ENCODE measurements at places on chromosomes 1 and 21. TPM values are rescaled to one million over a fixed set of nuclear protein-coding genes. Genes with fewer than 3 reads are reported as not detected.

The SPOCD1 gene
- 0.80 TPM for total RNA-seq

The C1orf50 gene
- 6.8 TPM for total RNA-seq

The SERPINC1 gene
- 1.1 TPM for total RNA-seq

The SLC45A1 gene
- 2.3 TPM for total RNA-seq

The TRIM46 gene
- total RNA-seq = not detected

DNA sequence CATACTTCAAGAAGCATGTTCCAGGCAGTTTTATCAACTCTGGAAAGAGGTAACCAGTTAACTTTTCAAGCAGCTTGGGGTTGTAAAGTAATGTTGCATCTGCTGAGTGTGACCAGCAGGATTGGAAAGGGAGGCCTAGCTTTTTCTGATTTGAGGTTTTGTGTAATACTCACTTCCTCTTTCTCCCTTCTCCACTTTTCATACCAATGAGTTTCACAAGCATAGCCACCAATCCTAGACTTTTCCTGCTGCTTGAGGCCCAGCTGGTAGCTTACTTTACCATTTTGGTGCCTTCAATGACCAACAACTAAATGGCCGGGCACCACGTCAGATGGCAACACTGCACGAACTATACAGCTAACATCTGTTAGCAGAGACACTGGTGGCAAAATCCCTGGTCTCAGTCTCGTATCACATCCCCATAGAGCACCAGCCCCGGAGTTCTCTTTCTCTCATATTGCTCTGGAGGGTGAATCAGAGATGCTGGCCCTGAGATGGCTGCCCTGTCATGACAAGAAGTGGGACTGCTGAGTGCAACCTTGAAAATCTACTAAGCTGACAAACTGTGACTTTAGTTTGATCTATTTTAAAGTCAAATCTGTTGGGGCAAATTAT is 14.8 kb upstream of the GPR88 start:
- no peaks in the 10 kb centered on the region for H3K27me3 ChIP-seq
- DNase-seq = no peak
- no peak overlapping the region for H3K27ac ChIP-seq

- no peaks in the 10 kb centered on the region for H3K36me3 ChIP-seq
- no peak overlapping the region for H3K4me3 ChIP-seq
- no peak overlapping the region for H3K27ac ChIP-seq
- DNase-seq = no peak
- peaks cover 8% of the 10 kb centered on the region for H3K4me1 ChIP-seq
- H3K27me3 ChIP-seq = no peaks in the 10 kb centered on the region
Observed at GRCh38 chr1:81681114-81681513, 119.6 kb upstream of the ADGRL2 start.

DNA sequence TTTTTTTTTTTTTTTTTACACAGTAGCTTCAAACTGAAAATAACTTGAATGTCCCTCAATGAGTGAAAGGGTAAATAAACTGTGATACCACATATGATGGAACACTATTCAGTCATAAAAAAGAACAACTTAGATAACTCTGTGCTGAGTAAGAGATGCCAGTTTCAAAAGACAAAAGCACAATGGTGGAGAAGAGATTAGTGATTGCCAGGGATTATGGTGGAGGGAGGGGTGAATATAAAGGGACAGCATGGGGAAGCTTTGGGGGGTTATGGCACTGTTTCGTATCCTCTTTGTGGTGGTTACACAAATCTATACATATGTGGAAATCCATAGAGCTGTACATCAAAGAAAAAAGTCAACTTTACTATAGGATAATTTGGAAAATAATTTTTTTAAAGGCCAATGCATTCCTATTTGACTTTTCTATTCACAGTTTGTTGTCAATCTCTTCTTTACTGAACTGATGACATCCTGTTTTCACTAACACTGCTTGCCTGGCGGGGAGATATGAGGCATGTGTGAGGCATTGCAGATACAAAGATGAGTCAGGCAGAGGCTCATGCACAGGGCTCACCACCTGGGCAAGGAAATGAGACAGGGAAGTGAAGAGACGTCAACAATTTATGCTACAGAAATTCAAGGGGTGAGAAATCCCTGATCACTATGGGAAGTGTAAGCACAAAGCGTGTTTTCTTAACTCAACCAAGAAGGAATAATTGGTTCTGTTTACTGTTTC is 302.7 kb downstream of the DUSP10 start:
- peaks cover 9% of the 10 kb centered on the region for H3K4me1 ChIP-seq
- H3K36me3 ChIP-seq = no peaks in the 10 kb centered on the region
- DNase-seq = no peak
- no peak overlapping the region for H3K4me3 ChIP-seq
- no peak overlapping the region for H3K27ac ChIP-seq
- H3K27me3 ChIP-seq = no peaks in the 10 kb centered on the region

DNA sequence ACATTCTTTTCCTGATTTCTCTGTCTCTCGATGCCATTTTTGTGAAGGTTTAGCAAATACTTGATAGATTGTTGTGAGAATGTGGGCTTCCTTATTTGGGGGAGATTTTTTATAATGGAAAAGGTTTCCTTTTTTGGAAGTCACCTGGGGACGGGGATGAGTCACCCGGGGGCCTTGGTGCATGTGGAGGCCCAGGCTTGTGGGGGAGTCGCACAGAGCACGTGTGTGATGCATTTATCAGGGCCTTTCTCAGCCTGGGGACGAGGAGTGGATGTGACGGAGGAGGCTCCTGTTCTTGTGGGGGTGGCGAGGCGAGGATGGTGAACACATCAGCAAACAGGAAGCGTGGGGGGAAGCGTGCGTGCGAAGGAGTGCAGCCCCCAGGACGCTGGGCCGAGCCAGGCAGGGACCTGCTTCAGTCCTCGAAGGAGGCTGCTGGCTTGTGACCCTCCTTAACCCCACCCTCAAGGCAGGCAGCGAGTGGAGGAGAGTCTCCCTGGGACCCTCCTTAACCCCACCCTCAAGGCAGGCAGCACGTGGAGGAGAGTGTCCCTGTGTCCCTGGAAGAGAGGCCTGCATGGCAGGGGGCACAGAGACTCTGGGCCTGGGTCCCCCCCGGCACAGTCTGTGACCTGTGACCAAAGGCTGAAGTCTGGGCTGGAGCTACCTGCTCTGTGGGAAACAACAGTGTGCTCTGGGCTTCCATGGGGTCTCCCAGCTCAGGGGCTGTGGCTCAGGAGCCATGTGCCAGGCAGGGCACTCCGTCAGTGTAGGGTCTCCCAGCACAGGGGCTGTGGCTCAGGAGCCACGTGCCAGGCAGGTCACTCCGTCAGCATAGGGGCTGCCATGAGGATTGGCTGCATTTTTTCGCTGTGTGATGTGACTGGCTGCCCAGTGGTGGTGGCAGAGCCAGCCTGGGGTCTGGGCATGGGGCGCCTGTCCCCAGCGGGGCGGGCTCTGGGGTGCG is 57.2 kb downstream of the AGPAT3 start:
- H3K36me3 ChIP-seq = no peaks in the 10 kb centered on the region
- no peak overlapping the region for H3K4me3 ChIP-seq

- H3K27ac ChIP-seq = no peak overlapping the region
- H3K4me1 ChIP-seq = peaks cover 22% of the 10 kb centered on the region
- no peak overlapping the region for H3K4me3 ChIP-seq
- no peaks in the 10 kb centered on the region for H3K27me3 ChIP-seq
- no peak for DNase-seq
Observed at GRCh38 chr1:230648114-230648513, 5.8 kb downstream of the COG2 start.

DNA sequence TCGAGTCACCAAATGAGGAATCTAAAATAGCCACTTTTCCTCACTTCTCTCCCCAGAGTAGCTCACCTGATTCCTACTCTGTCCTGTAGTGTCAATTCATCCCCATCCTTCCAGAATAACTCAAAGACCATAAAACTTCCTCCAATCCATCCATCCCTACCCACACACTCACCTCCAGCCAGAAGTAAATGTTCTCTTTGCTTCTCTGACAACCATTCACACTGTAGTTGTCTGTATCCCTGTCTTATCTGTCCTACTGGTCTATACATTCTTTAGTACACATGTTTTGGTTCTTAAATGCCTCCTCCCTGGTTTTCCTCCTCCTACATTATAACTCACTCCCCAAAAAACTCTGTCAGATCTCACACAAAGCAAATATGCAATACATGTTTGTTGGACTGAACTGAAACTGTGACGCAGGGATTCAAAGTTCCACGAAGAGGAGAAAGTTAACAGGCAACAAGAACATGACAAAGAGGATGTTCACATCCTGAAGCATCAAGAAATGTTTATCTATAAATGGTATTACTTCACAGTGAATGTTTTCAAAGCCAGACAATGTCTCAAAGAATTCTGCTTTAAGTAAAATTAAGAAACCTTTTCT is 11.0 kb downstream of the TP53BP2 start:
- no peaks in the 10 kb centered on the region for H3K27me3 ChIP-seq
- no peaks in the 10 kb centered on the region for H3K36me3 ChIP-seq
- H3K4me1 ChIP-seq = peaks cover 19% of the 10 kb centered on the region
- H3K27ac ChIP-seq = peak overlapping the region; percentile 34
- DNase-seq = no peak

- no peak overlapping the region for H3K27ac ChIP-seq
- DNase-seq = no peak
- peaks cover 42% of the 10 kb centered on the region for H3K4me1 ChIP-seq
Observed at GRCh38 chr1:167273027-167273800, 52.5 kb downstream of the POU2F1 start.

DNA sequence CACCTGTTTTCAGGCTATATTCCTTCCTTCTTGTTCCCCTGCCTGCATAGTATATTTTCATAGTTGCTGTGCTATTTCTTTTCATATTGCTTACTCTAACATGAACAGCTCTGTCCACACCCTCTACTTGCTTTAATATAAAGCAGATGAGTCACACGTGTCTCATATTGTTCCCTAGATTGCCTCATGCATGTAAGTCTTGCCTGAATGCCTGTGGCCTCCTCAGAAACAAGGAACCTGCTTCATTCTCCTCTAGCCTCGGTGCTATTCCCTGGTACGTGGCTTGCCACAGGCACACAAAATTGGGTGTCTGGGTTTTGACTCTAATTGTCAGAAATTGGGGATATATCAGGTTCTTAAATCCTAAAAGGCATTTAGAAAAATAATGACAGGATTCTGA is 16.5 kb upstream of the PKP1 start:
- no peak overlapping the region for H3K4me3 ChIP-seq
- H3K27me3 ChIP-seq = no peaks in the 10 kb centered on the region
- H3K4me1 ChIP-seq = no peaks in the 10 kb centered on the region
- no peak overlapping the region for H3K27ac ChIP-seq
- no peaks in the 10 kb centered on the region for H3K36me3 ChIP-seq
- DNase-seq = no peak

- H3K4me3 ChIP-seq = no peak overlapping the region
- no peak for DNase-seq
Observed at GRCh38 chr1:41245659-41246058, 3.6 kb upstream of the SCMH1 start.

DNA sequence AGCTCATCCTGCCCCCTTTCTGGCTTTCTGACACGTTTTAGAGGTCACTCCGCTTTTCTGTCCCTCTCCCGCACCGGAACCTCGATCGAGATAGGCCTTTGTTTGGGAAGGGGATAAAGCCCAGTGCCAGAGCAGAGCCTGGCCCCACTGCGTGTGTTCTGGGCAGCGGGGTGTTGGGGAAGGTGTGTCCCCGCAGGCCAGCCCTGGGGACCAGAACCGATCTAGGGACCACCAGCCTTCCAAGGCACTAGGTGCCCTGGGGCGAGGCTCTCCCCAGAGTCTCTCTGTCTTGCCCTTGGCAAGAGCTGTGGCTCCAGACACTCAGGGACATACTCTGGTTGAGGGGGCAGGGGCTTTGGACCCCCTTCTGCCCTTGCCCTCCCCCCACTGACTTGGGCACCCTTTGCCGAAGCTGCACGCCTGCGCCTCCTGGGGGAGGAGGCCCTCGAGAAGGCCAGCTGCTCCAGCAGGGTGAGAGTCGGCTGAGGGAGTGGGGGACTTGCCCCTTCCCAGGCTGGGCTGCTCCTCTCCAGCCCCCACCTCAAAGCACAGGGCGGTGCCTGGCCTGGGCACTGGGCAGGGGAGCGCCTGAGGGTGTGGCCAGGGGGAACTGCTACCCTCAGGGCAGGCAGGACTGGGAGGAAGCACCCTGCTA is 16.4 kb downstream of the PRXL2B start:
- H3K4me1 ChIP-seq = no peaks in the 10 kb centered on the region
- peaks cover 8% of the 10 kb centered on the region for H3K27me3 ChIP-seq
- no peak for DNase-seq
- no peak overlapping the region for H3K4me3 ChIP-seq
- H3K27ac ChIP-seq = no peak overlapping the region

DNA sequence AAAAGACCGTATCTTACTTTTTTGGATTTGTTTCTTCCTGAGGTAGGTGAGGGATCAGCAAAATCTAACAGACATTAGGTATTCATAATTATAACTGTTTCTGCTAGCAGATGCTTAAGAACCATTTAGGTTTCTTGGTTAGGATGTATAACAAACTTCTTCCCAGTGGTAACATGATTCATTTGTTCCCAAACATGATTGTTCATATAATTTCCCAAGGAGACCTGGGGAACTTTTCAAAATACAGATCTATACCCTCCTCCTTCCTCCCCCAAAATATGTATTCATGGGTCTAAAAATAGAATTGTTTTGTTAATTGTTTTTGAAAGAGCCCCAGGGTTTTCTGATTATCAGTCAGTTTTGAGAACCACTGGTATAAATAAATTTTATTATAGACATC is 228.2 kb downstream of the COP1 start:
- no peak for DNase-seq
- no peaks in the 10 kb centered on the region for H3K4me1 ChIP-seq
- H3K27me3 ChIP-seq = no peaks in the 10 kb centered on the region

- no peak overlapping the region for H3K4me3 ChIP-seq
- H3K4me1 ChIP-seq = no peaks in the 10 kb centered on the region
- DNase-seq = no peak
- no peaks in the 10 kb centered on the region for H3K36me3 ChIP-seq
- H3K27me3 ChIP-seq = no peaks in the 10 kb centered on the region
Observed at GRCh38 chr1:167862432-167863076, 51.4 kb downstream of the ADCY10 start.

DNA sequence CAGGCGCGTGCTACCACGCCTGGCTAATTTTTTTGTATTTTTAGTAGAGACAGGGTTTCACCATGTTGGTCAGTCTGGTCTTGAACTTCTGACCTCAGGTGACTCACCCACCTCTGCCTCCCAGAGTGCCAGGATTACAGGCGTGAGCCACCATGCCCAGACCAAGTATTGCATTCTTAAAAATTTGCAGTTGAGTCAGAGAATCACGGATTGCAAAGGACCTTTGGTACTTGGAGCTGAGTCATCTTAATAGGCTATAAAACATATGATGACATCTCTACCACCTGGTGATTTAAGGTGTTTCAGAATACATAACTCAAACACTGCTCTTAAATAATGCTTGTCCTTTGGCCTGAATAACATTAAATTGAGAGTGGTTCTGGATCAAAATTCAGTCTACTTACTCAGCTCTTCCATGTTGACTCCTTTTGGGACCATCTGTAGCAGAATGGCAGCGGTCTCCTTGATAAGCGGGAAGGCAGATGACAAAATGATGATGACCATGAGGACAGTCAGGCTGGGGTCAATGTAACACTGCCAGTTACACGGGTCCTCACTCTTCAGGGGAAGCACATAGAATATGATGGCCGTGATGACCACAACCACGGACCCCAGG is 10.4 kb downstream of the SLC30A10 start:
- no peak overlapping the region for H3K4me3 ChIP-seq
- H3K36me3 ChIP-seq = no peaks in the 10 kb centered on the region
- peak; percentile 19 for DNase-seq
- H3K4me1 ChIP-seq = no peaks in the 10 kb centered on the region
- H3K27ac ChIP-seq = no peak overlapping the region
